ENCODE measurements at places on chromosomes 5 and 9. TPM values are rescaled to one million over a fixed set of nuclear protein-coding genes. Genes with fewer than 3 reads are reported as not detected.

Gene PAPPA
- 2.2 TPM for total RNA-seq

Gene NUP155
- total RNA-seq: 18.0 TPM

Gene SPINK13
- total RNA-seq: not detected

- no peak overlapping the region for H3K27ac ChIP-seq
- H3K4me3 ChIP-seq: no peak overlapping the region
- H3K36me3 ChIP-seq: no peaks in the 10 kb centered on the region
- no peaks in the 10 kb centered on the region for H3K27me3 ChIP-seq
- no peaks in the 10 kb centered on the region for H3K4me1 ChIP-seq
- DNase-seq: no peak
These were observed 26.2 kb downstream of the ZNF474 start for GRCh38 chr5:122155546-122155945.

Gene ASS1
- total RNA-seq: 75.2 TPM
